Fibroblast of villous mesenchyme (primary cell): ENCODE measurements at places on chromosomes 5 and 9.

- DNase-seq = no peak
Measured at GRCh38 chr9:95193067-95193466, 124.4 kb downstream of the FANCC start.

DNA sequence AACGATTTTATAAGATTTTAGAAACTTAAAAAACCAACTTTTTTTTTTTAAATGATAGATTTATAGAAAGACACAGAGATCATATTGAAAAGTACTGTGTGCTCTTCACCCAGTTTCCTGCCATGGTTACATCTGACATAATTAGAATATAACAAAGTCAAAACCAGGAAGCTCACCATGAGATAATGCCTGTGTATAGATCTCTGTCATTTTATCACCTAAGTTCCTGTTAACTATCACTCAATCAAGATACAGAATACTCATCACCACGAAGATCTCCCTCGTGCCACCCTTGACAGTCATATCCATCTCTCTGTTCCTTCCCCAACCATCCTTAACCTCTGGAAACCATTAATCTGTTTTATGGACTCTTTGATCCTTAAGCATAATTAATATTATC, 39.1 kb downstream of the POC5 start:
- no peak for DNase-seq

GRCh38 chr5:13558408-13558807, 386.1 kb downstream of the DNAH5 start:
- DNase-seq = no peak

- peak; percentile 12 for DNase-seq
Measured at GRCh38 chr9:27460226-27461023, 63.7 kb upstream of the IFNK start.

GRCh38 chr5:82358457-82358856, 80.3 kb upstream of the RPS23 start:
- peak; percentile 90 for DNase-seq
